ENCODE measurements at places on chromosomes 1 and 21.
A peak's percentile ranks its signal among the peaks of the same experiment; 100 is the strongest.

DNA sequence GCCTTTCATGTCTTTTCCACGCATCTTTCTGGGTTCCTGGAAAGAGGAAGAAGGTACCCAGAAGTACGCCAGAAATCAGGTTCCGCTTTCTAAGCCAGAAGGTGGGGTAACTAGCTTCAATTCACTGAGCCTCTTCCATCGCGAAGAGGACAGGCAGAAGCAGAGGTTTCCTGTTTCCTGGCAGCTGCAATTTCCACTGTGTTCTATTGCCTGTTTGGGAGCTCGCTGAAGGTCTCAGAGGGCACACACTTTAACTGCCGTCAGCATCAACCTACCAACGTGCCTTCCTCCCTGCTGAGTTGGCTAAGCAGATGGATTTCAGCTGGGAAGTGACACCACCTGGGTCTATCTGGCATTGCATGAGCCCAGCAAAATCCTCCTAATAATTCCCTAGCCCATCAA lies 10.0 kb downstream of the NCF2 start:
- DNase-seq: peak; percentile 41

DNA sequence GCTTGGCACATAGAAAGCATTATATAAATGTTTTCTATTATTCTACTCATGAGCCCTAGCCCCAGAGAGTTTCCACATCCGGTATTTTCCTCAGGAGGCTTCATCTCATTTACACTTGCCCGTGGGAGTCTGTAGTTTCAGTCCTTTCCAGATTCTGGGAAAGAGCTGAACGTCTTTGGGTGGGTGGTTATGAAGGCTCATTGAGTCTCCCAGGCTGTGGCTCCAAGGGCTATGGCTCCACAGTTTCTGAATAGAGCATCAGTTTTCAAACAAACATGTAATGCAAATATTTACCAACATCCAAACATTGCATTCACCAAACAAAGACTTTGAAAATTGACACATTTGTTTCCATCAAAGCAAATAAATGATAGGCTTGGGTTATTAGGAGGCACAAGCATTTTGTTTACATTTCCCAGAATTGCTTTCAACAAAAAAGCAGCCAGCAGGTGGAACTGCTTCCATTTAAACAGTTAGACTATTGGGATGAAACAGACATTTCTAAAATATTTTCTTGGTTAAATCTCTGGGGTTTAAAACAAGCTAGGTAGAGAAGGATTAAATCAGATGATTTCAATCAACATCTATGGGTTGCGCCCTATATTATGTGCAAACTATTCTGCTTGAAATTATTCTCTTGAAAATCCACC lies 1.3 kb upstream of the LEMD1 start:
- no peak for DNase-seq

DNA sequence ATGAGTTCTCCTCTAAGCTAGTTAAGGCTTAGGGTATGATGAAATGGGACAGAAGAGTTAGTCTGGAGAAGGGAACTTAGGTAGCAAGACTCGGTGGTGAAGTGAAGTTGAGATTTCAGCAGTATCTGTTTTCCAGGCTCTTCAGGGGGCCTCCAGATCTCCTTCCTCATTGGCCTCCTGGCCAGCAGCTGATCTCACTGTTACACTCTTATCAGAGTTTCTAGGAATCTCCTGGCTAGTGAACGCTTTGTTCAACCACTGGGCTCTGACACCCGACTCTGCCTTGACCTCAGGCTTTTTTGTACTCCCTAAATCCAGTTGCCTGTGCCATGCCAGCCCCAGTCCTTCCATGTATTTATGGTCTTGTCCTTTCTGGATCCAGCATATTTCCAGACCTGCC lies 311.0 kb downstream of the ASTN1 start:
- DNase-seq: no peak

GRCh38 chr1:162422662-162423375 lies 10.9 kb upstream of the SH2D1B start:
- DNase-seq: no peak

GRCh38 chr1:56099766-56100265 lies 479.5 kb downstream of the PLPP3 start:
- no peak for DNase-seq

DNA sequence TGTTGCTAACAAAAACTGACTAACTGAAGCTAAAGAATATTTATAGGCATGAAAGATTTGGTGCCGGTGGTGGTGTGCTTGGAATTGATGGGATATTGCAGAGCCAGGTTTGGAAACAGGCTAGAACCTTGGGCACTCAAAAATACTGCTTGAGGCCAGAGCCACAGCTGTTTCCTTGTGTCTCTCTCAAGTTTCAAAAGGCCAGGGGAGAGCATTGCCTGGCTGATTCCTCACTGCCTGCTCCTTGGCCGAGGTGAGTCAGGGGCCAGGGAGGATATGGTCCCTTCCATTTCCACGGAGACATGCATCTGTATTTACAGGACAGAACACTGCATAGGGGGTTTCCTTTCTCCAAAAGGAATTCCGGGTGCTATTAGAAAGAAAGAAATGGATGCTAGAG lies 36.1 kb upstream of the IVNS1ABP start:
- no peak for DNase-seq

GRCh38 chr1:162191396-162192305 lies 122.2 kb downstream of the NOS1AP start:
- no peak for DNase-seq

- no peak for DNase-seq
These were observed 145.8 kb upstream of the SAMSN1 start for GRCh38 chr21:14691914-14692313.
